ENCODE measurements at places on chromosomes 13 and 19.
A peak's percentile ranks its signal among the peaks of the same experiment; 100 is the strongest.

DNA sequence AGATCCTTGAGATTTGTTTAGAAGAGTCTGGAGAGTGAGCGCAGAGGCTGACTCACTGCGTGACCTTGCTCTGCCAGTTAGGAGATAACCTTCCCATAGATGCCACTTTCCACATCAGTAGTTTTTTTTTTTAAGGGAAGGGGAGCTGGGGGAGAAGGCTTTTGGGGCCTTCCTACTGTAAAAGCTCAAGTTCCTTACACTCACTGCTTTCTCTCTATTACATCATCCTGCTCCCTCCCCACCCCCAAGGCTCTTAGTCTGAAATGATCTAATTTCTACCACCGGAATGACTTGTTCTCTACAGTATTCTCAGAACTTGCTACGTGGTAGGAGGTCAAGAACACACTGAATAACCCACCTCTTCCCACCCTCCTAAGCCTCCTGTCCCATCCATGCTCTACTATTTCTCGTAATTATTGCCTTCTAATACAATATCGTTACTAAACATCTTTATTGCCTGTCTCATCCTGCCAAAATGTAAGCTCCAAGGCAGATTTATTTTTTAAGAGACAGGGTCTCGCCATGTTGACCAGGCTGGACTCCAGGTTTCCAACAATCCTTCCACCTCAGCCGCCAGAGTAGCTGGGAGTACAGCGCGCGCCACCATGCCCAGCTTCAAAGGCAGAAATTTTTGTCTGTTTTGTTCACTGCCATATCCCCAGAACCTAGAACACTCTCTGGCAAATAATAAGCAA is 1.2 kb downstream of the LONP1 start:
- DNase-seq: no peak

DNA sequence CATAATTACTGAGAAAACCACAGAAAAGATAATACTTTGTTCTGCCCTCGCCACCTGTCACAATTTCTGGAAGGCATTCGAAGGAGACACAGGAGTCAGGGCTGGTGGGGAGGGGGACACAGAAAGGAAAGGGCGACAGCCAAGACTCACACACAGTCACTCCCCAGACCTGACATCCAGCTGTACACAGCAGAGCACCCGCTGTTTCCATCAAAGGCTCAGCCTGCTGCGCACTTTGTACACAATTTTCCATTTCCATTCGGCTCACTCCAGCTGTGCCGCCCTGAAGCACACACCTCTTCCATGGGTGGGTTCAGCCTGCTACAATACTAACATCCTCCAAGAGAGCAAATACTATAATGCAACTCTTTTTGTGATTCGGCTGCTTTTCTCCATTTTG is 38.0 kb downstream of the STK24 start:
- no peak for DNase-seq

DNA sequence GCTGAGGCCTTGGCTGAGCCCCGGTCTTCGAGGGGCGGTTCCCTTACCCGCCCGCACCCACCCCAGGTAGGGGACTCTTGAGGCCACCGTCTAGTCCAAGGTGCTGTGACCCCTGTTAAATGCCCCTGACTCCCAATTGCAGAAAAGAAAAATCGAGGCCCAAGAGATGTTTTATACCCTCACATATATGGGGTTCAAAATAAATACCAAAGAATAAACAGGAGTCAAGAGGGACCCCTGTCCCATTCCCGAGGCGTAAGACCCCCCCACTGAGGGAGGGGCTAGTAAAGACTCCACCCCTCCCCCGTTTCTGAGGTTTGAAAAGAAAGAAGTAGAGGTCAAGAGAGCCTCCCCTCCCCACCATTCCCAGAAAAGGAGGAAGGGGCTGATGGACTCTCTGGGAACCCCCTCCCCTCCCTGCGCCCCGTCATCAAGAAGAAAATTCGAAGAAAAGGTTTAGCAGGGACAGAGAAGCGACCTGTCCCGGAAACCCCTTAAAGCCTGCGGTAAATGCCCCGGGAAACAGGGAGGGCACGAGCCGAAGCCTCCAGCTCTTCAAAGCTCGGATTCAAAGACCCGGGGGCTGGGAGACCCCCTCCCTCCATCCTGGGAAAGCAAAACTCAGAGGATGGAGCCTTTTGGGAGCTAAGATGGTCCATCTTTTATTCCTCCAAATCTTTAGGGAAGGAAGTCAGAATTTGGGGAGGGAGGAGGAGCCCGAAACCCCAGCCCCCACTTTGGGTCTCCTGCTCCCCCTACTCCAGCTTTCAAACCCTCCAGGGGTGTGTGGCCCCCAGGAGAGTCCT is 755 bp upstream of the RAB3A start:
- DNase-seq: peak; percentile 72

- DNase-seq: no peak
Observed at GRCh38 chr13:33058776-33059327, 42.6 kb downstream of the KL start.

DNA sequence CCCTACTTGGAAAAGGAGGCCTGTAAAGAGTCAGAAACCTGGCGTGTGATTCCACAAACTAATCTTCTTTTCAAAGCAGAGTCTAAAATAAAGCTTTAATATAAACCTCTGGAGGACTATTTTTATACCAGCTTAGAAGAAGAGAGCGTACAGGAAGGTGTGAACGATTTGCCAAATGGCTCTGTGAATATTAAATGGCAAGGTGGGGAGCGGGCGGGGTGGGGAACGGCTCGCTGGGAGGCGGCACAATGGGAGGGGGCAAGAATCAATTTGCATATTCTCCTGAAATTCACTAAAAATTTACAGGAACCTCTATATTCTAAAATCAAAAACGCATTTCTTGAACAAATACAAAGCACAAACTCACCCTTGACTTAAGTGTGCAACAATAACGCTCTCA is 982 bp downstream of the ZNF780B start:
- no peak for DNase-seq

DNA sequence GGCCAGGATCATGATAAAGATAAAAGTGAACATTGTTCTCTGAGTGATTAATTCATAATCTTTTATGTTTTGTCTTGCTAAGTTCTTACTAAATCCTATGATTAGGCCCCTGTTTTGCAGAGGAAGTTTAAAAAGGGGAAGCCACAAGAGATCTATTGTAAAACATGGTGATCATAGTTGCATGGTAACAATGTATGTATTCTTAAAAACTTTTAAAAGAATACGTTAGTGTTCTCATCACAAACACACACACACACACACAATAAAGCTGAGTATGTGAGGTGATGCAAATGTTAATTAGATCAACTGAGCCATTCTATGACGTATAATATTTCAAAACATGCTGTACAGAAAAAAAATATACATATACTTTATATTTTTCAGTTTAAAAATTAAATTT is 51.2 kb downstream of the MBD3L2B start:
- DNase-seq: no peak
